Uterus (tissue), 4 donors: ENCODE measurements at places on chromosomes 5 and 9. TPM values are rescaled to one million over a fixed set of nuclear protein-coding genes. Genes with fewer than 3 reads are reported as not detected.

KCNIP1 gene
- total RNA-seq = 2.2 TPM

CNTNAP3B gene
- total RNA-seq = 15.9 TPM

C9orf153 gene
- total RNA-seq = not detected

PROB1 gene
- 1.5 TPM for total RNA-seq

DNA sequence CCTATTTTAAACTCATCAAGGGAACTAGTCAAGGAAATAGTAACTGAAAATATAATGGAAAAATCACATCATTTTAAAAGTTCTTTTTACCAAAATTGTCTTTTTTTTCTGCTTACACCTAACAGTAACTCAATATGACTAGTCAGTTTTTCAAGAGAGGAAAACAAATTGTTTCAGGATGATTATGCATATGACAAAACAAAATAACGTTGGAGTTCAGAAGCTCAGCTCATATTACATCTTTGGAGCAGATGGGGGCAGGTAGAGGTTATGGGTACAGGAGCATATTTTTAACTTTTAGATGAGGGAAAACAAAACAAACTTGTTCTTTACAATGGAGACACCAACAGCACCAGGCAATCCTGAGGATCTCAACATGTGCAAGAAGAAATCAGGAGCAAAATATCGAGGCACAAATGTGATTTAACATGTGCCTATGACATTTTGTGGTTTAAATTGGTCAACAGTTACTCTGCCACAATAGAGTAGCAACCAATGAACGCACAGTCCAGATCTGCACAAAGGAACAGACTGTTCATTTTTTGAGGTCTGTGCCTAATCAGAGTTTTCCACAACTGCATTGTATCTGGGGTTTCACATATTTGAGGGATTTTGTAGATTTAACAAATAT, 659.0 kb downstream of the ANXA1 start:
- no peaks in the 10 kb centered on the region for H3K36me3 ChIP-seq
- H3K4me3 ChIP-seq = no peak overlapping the region
- no peaks in the 10 kb centered on the region for H3K4me1 ChIP-seq
- no peak for DNase-seq
- no peaks in the 10 kb centered on the region for H3K27me3 ChIP-seq

GRCh38 chr9:126683698-126684044, 69.9 kb downstream of the LMX1B start:
- DNase-seq = no peak
- H3K4me3 ChIP-seq = no peak overlapping the region
- H3K4me1 ChIP-seq = peaks cover 8% of the 10 kb centered on the region
- H3K27ac ChIP-seq = no peak overlapping the region
- peaks cover 5% of the 10 kb centered on the region for H3K27me3 ChIP-seq

DNA sequence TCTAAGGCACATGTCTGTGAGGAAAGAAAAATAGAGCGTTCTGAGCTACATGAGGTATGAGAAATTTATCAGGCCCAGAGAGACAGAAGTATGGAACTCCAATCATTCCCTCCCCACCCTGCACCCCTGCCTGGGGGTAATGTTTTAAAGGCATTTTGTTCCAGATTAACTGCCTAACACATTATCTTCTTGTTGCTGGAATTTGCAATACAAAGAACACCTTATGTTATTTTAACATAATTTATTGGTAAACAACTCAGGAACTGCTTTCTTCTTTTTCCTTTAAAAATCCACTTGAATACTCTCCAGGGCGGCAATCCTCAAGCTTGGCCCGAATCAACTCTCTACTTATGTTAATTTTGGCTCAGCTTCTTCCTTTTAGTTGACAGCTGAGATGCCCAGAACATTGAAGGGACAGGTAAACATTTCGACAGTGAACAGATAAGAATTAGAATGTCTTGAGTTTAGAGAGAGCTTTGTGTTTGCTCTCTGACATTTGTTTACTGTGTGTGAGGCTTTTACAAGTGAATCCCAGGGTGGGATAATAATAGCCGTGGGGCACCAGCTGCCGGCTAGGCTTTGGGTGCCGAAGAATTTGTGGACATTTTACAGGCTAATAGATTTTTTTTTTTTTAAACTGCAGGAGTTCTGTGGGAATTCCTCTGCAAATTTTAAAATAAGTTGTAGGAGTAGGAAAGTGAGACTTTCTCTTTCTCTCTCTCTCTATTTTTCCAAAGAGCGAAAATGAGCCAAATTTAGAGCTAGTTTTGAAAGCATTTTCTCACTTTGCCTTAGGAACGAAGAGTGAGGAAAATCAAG, 96.4 kb upstream of the TAF11L2 start:
- no peak for DNase-seq
- H3K4me1 ChIP-seq = no peaks in the 10 kb centered on the region
- no peaks in the 10 kb centered on the region for H3K36me3 ChIP-seq
- H3K27ac ChIP-seq = no peak overlapping the region
- H3K27me3 ChIP-seq = no peaks in the 10 kb centered on the region

GRCh38 chr9:16179566-16179965, 626.7 kb downstream of the CCDC171 start:
- no peaks in the 10 kb centered on the region for H3K36me3 ChIP-seq
- H3K27me3 ChIP-seq = no peaks in the 10 kb centered on the region
- DNase-seq = no peak

- no peak overlapping the region for H3K27ac ChIP-seq
- no peaks in the 10 kb centered on the region for H3K36me3 ChIP-seq
- DNase-seq = no peak
- H3K27me3 ChIP-seq = no peaks in the 10 kb centered on the region
These were observed 131.7 kb upstream of the CLINT1 start for GRCh38 chr5:157990583-157991181.

- no peaks in the 10 kb centered on the region for H3K4me1 ChIP-seq
- no peaks in the 10 kb centered on the region for H3K27me3 ChIP-seq
- no peak overlapping the region for H3K4me3 ChIP-seq
- H3K36me3 ChIP-seq = no peaks in the 10 kb centered on the region
These were observed 371.2 kb downstream of the NFIB start for GRCh38 chr9:13942695-13943094.
